ENCODE measurements at places on chromosomes 11 and 22.

- DNase-seq: no peak
Observed at GRCh38 chr22:33894036-33894435, 26.2 kb downstream of the LARGE1 start.

- no peak for DNase-seq
Observed at GRCh38 chr22:45534339-45535192, 31.9 kb downstream of the FBLN1 start.

DNA sequence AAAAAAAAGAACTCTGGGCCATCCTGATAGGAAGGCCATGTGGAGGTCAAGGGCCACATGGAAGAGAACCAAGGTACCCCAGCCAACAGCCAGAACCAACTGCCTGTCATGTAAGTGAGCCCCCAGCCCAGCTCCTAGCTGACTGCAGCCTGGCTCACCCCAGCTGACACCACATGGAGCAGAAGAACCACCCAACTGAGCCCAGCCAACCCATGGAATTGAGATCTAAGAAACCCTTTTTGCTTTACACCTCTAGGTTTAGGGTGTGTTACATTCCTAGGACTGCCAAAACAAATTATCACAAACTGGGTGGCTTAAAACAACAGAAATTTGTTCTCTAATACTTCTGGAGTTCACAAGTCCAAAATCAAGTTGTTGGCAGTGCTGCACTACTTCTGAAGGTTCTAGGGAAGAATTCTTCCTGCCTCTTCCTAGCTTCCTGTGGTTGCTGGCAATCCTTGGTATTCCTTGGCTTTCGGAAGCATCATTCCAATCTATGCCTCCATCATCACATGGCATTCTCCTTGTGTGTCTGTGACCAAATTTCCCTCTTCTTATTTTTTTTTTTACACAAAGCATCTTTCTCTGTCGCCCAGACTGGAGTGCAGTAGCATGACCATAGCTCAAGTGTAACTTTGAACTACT, 4.4 kb downstream of the C11orf86 start:
- DNase-seq: no peak

- DNase-seq: peak; percentile 42
Observed at GRCh38 chr11:132106096-132106982, 735.9 kb downstream of the NTM start.

- no peak for DNase-seq
Observed at GRCh38 chr11:69004411-69005182, 8.4 kb downstream of the MRGPRF start.

DNA sequence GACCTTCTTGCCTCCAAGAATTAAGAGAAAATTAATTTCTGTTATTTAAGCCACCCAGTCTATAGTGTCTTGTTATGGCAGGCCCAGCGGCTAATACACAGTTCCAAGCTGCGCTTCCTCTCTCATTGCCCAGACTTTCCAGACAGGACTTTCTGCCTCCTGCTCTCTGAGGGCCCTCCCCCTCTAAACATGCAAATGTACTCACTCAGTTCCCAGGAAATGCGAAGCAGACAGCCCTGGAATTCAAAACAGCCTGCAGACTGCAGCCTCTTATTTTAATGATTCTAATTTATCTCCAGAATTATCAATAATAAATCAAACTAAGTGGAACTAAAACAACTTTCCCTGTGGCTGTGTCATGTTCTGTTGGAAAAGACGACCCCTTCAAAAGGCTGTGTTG, 115.5 kb upstream of the ISX start:
- no peak for DNase-seq

DNA sequence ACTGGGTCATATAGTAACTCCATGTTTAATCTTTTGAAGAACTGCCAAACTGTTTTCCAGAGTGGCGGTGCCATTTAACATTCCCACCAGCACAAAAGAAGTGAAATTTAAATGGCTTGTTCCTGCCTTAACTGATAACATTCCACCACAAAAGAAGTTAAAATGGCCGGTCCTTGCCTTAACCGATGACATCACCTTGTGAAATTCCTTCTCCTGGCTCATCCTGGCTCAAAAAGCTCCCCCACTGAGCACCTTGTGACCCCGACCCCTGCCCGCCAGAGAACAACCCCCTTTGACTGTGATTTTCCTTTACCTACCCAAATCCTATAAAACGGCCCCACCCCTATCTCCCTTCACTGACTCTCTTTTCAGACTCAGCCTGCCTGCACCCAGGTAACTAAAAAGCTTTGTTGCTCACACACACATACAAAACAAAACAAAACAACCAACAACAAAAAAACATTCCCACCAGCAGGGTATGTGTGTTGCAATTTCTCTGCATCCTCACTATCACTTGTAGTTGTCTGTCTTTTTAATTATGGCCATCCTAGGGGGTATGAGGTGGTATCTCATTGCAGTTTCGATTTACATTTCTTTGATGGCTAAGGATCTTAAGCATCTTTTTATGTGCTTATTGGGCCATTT, 109.0 kb downstream of the FAR1 start:
- DNase-seq: no peak
